ENCODE measurements at places on chromosomes 4 and X.

GRCh38 chrX:134780908-134781307 is 122.6 kb upstream of the PLAC1 start:
- no peak for DNase-seq

- no peak for DNase-seq
Measured at GRCh38 chr4:55951191-55951922, 2.6 kb downstream of the CEP135 start.

GRCh38 chr4:84804136-84804535 is 162.4 kb downstream of the WDFY3 start:
- DNase-seq: peak; percentile 54

GRCh38 chrX:10175319-10175871 is 18.6 kb downstream of the CLCN4 start:
- DNase-seq: no peak

- DNase-seq: peak; percentile 7
Measured at GRCh38 chr4:188262464-188262863, 123.2 kb downstream of the TRIML1 start.

DNA sequence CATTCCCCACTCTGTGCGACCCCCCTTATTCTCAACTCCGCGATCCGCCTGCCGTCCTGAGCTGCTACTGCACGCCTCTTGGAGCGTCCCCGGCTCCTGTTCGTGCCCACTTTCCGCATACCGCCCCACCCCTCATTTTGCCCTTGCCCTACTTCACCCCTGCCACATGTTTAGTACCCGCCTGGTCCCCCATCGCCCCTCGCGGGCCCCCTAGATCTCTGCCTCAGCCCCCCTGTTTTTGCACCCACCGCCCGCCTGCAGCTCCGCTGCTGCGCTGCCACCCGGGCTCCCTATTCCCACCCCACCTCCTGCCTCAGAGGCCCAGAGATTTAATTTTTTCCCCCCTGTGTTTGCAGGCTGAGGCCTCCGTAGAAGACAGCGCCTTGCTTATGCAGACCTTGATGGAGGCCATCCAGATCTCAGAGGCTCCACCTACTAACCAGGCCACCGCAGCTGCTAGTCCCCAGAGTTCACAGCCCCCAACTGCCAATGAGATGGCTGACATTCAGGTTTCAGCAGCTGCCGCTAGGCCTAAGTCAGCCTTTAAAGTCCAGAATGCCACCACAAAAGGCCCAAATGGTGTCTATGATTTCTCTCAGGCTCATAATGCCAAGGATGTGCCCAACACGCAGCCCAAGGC is 1.4 kb downstream of the MAGED1 start:
- no peak for DNase-seq

DNA sequence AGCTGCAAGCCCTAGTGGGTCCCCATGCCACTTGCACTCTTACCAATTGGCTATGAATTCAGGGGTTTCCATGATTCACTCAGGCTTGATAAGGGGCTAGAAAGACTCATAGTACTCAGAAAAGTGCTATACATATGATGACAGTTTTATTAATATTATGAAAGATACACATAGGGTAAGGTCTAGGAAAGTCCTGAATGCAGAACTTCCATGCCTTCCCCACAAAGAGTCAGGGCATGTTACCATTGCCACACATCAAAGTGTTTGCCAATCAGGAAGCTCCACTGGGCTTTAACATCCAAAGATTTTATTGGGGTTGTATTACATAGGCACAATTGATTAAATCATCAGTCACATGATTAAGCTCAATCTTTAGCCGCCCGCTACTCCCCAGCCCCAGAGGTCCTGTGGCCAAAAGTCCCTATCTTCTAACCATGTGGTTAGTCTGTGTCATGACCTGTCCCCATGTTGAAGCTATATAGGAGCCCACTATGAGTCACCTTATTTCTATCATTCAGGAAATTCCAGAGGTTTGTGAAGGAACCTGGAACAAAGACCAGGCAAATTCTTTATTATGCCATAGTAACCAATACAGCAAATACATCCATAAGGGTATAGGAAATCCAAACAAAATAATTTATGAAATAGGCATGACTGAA is 635.6 kb downstream of the STPG2 start:
- no peak for DNase-seq

- no peak for DNase-seq
Measured at GRCh38 chr4:56104188-56104587, 155.4 kb downstream of the CEP135 start.
